GM23338 (cell line): ENCODE measurements at places on chromosomes 7 and 10.

DNA sequence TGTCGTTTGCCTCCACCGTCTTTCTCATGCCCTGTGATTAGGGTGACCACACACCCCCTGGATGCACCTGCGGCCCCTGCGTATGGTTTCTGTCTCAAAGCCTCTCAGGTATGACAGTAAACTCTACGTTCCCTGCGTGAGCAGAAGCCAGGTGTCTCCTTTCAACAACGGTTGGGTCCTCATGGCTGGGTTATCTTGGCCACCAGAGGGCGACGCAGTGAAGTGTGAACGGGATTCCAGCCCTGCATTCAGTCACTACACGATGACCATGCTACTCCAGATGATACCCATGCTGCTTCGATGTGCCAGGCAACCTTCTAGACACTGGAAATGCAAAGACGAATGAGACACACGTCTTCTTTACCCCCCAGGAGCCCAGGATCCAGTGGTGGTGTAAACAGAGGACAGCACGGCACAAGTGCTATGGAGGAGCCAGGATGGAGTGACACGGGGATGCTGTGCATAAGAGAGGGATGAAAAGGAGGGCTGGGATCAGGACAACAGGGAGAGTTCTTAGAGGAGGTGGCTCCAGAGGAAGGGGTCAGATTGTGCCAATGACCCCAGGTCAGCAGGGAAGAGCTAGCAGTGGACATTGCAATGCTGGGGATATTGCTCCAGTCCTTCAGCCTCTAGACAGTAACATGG, 228.1 kb upstream of the PFKP start:
- peak; percentile 85 for DNase-seq

GRCh38 chr10:96235326-96236089, 35.9 kb downstream of the BLNK start:
- DNase-seq = no peak

- DNase-seq = no peak
Measured at GRCh38 chr10:95531994-95532399, 29.2 kb downstream of the SORBS1 start.

DNA sequence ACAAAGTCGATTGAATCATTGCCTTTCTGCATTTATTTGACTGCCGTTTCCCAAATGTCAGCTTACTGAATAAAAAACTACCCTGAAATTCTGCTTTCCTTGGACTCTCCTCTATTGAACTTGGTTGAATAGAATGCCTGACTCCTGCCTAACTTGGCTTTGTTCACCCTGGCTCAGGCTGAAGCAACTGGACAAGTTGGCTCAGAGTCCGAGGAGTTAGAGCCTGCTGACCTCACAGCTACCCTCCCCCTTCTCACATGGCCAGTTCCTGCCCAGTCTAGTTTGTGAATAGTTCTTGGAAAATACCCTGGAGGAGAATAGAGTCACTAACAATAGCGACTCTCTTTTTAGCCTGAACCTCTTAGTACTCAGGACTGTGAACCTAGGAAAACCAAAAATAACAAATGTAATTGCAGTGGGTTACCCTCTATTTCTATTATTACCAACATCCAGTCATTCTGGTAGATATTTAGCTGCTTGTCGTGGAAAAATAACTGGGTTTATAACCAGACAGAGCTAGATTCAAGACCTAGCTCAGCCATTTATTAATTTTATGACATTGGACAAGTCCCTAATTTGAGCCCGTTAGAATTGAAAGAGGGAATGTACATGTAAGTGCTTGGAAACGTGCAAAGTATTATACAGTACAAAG, 17.3 kb upstream of the NRBF2 start:
- DNase-seq = no peak

DNA sequence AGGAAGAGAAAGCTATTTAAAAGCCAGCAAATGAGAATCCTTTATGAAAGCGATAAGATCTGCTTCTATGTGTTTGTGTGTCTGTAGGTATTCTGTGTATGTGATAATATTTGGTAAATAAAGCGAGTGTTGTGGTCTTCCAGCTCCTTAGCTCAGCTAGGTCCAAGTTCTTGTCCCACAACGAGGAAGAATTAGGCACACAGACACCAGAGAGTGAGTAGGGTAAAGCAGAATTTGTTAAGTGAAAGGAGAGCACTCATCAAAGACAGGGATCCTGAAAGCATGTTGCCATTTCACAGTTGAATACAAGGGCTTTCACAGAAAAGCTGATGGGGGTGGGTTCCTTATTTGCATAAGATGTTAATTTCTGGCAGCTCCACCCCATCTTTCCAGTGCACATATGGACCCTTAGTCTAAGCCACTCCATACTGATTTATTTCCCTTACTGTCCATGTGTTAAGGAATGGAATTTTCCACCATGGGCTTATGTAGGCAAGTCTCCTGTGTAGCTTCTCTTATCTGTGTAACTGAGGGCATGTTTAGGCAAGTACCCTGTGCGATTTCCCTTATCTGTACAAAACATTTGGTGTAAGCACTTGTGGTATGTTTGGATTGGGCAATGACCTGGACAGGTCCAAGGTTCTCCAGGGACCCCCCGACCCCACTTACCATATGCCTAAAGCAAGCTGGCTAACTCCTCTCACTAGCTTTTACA, 165.9 kb upstream of the VIPR2 start:
- no peak for DNase-seq

DNA sequence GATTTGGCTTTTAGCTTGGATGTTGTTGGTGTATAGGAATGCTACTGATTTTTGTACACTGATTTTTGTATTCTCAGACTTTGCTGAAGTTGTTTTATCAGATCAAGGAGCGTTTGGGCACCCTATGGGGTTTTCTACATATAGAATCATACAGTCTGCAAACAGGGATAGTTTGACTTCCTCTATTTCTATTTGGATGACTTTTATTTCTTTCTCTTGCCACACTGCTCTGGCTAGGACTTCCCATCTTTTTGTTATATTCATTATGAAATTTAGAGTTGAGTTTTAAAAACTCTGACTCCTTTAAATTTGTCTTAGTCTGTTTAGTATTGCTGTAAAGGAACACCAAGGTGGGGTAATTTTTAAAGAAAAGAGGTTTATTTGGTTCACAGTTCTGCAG, 4.7 kb downstream of the ZNF786 start:
- no peak for DNase-seq

- peak; percentile 36 for DNase-seq
Measured at GRCh38 chr7:99990460-99990852, 14.6 kb upstream of the AZGP1 start.

GRCh38 chr10:24873281-24873683, 79.1 kb downstream of the PRTFDC1 start:
- no peak for DNase-seq

DNA sequence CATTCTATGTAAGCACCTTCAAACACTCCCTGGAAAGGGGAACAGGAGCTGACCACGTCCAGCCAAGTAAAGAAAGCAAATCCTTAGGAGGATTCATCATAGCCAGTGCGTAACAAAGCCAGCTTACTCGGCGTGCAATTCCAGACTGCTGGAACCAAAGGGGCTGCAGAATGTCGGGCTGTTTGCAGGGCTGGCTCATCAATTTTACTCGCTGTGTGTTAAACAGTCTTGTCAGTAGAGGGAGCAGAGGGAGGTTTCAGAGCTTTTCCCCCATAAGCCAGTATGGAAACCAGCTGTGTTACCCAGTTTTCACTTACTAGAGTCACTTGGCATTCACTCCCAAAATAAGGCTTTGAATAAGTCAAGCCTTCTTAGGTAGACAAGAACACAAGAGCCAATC, 127.1 kb downstream of the KMT2E start:
- peak; percentile 78 for DNase-seq

DNA sequence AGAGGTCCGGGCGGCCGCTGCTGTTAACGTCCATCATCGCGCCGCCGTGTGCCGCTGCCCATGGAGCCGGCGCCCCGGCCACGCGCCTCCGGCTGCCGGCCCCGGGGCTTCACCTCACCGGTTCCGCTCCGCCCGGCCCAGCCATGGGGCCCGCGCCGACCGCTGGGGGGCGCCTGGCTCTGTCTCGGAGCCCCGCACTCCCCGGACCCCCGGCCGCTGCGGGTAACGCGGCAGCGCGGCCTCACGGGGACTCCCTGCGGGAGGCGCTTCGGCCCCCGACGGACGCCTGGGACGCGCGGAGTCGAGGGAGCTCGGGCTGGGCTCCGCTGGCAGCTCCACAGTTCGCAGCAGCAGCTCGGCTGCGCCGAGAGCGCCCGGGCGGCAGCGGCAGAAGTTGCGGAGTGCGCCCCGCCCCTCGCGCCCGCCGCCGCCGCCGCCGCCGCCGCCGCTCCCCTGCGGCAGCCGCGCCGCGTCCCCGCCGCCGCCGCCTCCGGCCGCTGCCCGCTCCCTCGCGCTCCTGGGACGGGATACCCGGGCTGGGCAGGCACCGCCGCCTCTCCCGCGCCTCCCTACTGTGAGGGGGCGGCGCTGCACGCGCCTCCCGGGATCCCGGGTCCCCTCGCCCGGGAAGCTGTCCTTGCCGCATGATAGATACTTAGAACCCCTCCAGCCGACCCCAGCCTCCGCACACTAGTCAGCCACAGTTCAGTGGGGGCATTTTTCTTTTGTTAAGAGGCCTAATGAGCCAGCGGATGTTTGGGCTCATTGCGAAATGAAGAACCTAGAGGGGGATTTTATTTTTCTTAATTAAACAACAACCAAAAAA, at the start of gene HTR7:
Gene HTR7, minus strand, starts transcription at position 405 of the 826 bp plus-strand sequence. Its CDS starts 368 bp downstream, at position 37.
- peak; percentile 76 for DNase-seq

GRCh38 chr7:52030722-52031121, 714.1 kb upstream of the COBL start:
- DNase-seq = no peak

GRCh38 chr10:12482587-12482986, 133.2 kb downstream of the CAMK1D start:
- peak; percentile 77 for DNase-seq

DNA sequence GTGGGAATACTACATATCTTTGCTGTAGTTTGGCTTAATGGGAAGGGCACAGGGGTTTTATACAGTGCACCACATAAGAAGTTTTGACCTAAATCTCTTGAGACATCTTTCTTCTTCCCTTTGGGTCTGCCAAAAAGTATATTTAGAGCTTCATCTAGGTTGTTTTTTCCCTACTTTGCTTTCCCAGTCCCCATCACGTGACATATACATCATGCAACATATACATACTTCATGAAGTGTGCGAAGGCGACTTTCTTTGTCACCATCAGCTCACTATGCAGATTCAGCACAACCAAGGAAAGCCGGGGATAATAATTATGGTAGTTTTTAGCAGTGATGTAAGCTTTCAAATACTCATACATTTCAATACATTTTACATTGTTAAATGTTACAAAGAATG, 177.1 kb upstream of the PPP1R3A start:
- no peak for DNase-seq

DNA sequence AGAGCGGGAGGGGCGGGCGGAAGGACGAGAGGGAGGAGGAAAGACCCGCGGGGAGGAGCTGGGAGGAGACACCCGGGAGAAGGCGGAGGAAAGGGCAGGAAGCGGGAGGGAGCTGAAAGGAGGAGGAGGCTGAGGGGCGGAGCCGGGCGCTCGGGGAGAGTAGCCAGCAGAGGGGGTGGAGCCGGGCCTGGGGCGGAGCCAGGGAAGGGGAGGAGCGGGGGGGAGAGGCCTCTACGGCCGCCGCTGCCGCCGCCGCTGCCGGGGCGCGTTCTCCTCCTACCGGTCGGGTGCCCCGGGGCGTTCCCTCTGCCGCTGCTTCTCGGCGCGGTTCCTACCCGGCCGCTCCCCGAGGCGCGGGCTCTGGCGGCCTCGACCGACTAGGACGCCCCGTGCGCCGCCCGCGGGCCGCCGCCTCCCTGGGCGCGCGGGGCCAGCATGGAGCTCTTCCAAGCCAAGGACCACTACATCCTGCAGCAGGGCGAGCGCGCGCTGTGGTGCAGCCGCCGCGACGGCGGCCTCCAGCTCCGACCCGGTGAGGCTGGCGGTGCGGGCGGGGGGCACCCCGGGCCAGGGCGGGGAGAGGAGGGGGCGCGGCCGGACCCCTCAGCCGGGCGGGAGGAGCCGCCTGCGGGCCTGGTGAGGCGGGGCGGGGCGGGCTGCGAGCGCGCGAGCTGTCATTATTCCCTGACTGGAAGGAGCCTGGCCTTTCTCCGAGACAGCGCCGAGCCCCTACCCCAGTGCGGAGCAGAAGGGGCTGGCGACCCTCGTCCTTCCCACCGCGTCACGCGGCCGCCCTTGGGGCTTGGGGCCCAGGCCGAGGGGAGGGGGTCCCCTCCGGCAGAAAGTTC, at the start of gene INPP5F:
Gene INPP5F, plus strand, starts transcription at position 223 of the 848 bp plus-strand sequence. Its CDS starts 213 bp downstream, at position 436.
- DNase-seq = peak; percentile 99

DNA sequence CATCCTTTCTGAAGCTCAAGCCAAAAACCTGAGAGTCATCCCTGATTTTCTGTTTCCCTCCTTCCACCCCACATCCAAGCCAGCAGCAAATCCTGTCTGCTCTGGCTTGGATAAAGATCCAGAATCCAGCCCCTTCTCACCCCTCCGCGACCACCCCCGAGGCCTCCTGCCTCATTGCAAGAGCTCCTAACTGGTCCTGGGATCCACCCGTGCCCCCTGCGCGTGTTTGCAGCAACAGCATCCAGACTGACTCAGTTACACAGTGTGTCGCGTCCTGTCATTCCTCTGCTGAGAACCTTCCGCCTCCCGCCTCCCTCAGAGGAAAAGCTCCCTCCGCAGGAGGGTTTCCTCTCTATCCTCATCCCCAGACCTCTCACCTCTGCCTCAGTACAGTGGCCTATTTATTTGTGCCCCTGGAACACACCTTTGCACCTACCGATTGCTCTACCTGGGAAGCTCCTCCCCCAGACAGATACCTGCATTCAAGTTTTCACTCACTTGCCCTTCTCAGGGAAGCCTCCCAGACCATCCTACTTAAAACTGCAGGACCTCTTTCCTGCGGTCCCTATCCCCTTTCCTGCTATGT, 21.6 kb upstream of the GRID1 start:
- DNase-seq = peak; percentile 57

DNA sequence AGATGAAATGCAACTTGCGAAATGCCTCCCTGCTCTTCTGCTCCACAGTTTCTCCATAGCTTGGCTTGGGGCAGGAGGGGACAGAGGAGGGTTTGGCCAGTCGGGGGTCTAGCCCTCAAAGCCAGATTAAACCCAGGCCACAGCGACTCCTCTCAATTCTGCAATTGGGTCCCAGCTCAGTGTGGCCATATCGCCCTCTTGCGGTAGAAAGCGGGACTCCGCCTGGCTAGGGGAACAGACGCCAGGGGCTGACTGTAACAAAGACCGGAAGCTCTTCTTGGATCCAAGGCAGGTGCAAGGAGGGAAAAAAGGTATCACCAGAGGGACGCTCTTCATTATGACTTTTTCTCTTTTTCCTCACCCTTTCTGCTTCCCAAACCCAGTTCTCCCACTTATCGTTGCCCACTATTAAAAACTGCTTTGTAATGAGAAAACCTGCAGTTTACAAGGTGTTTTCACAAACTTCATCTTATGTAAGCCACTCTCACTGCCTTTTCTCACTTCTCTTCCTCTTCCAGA, 36.6 kb upstream of the TNPO3 start:
- DNase-seq = peak; percentile 93
